NB4 (cell line): ENCODE measurements at places on chromosomes 7 and 10.
A peak's percentile ranks its signal among the peaks of the same experiment; 100 is the strongest.

DNA sequence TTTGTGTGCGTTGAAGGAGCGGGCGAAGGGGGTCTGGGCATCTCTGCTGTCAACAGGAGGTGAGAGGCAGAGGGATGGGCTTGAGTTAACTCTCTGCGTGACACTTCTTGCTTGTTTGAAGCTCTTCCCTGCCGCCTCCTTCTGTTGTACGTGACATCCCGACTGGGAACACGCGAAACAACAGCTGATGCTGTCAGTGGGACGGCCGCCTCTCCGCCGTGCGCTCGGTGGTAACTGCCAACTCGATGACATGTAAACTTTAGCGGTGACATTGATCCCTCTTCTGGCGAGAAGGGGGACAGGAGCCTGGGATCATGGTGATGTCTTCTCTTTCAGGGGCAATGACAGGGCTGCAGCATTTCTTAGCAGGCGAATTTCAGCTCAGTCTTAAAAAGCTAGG, 394.5 kb downstream of the TYW1 start:
- DNase-seq = no peak

GRCh38 chr10:113153493-113154102, 203.6 kb downstream of the TCF7L2 start:
- DNase-seq = peak; percentile 22

- no peak for DNase-seq
Observed at GRCh38 chr10:3902054-3902808, 117.2 kb upstream of the KLF6 start.

- no peak for DNase-seq
Observed at GRCh38 chr7:105642264-105642663, 61.0 kb upstream of the EFCAB10 start.

DNA sequence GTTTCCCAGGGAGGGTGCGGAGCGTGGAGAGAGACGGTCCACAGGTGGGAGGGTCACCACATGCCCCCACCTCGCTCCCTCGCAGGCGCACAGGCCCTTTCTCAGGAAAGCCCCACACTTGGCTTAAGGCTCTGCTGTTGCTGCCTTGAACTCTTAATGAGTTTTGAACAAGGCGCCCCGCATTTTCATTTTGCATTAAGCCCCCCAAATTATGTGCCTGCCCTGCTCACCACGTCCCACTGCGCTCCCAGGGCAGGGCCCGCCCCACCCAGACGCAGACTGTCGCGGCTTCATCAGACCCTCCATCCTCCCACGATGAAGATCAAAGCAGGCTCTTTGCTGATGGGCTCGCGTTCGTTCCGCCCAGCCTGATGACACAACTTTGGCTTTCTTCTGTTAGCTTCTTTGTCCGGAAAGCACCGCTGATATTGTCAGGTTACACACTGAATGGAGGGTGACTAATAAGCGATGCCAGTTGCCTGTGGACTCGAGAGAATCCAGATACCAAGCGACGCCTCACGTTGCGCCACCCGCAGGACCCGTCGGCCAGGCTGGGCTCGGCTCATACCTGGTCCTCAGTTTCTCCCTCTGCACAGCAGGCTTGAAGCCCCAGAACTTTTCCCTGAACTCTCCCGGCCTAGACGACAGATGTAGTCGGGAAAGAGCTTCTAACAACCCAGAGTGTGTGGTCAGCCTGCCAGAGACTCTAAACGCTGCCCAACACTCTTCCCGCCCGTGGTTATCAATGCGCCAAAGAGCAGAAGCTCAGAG, 9.5 kb downstream of the CALML3 start:
- peak; percentile 80 for DNase-seq

DNA sequence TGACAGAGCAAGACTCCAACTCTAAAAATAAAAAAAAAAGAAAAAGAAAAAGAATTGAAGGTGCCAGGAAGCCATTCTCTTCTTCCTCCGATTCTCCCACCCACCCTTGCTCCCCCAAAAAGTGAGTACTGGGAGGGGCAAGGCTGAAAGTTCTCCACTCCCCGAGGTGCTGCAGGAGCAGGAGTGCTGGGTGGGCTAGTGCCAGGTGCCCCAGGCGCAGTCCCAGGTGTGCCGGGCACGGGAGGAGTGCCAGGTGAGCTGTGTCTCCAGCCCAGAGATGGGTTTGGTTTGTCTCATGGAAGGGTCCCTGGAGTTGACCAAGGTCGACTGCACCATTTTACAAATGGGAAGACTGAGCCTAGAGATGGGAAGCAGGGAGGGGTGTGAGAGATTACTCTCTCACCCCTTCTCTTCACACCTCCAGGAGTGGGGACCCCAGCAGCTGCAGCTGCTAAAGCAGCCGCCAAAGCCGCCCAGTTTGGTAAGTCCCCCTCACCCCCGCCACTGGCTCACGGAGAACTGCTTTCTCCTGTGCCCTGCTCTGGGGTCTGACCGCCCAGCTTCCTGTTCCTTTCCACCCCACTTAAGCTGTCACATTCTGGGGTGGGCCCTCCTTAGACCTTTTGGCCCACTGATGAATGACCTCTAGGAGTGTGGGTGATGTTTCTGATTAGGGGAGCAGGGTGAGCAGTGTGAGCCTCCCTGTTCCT, 26.2 kb upstream of the LIMK1 start:
- no peak for DNase-seq
